ENCODE measurements at places on chromosomes 2 and 18. TPM values are rescaled to one million over a fixed set of nuclear protein-coding genes. Genes with fewer than 3 reads are reported as not detected.

The ALMS1 gene
- 6.5 TPM for total RNA-seq

The CFAP65 gene
- total RNA-seq: not detected

The RIT2 gene
- not detected for total RNA-seq

The TDRD15 gene
- not detected for total RNA-seq

The MPHOSPH10 gene
- 21.0 TPM for total RNA-seq

The POTEE gene
- not detected for total RNA-seq

The SNTG2 gene
- total RNA-seq: 0.73 TPM

The MAL gene
- 5.5 TPM for total RNA-seq

The SYT4 gene
- total RNA-seq: not detected

The CERKL gene
- not detected for total RNA-seq

The ACOXL gene
- total RNA-seq: not detected

The EVA1A gene
- 0.97 TPM for total RNA-seq

The RPRD1A gene
- total RNA-seq: 47.7 TPM

DNA sequence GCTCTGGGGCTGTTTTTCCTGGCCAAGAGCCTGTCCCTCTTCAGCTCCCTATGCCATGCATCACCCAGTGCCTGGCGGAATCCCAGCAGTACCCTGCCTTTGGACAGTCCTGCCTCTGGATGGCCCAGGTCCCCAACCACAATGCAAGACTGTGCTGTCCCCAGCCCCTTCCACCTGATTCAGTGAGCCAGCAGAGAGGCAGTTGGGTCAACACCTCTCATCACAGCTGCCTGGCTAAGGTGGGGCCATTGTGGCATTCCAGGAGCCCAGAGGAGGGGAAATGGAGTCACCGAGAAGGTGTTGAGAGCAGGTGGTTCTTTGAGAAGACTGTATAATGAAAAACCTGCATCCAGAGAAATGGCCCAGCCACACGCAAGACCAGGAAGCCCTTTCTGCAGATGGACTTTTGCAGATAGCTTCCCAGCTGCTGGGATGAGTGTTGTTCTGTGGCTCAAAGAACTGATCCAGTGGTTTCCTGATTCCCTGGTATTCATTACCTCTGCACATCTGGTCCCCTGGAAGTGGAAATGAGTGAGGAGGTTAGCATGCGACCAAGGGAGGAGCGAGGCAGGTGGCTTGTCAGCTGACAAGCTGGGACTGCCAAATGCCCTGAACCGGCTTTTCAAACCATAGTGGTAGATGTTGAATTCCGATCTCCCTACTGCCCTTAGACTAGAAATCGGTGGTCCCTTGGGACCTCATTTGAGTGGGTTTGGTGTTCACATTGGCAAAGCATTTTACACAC is 1.7 kb upstream of the ASPRV1 start:
- no peak for DNase-seq

DNA sequence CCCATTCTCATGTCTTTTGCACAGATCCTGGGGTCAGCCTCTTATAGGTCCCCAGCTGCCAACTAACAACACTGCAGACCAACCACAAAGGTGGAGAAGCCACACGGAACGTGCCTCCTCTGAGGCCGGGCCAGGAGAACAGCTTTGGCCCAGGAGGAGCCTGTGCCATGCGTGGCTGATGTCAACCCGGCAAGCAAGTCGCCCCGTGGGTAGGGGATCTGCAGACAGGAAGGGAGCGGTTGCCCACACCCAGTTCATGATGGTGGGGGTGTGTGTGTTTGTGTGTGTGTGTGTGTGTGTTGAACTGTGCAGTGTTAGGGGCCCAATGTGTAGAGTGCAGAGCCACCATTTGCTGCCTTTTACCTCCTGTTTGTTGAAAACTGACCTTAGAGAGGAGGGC is 2.4 kb upstream of the CLEC4F start:
- no peak for DNase-seq

DNA sequence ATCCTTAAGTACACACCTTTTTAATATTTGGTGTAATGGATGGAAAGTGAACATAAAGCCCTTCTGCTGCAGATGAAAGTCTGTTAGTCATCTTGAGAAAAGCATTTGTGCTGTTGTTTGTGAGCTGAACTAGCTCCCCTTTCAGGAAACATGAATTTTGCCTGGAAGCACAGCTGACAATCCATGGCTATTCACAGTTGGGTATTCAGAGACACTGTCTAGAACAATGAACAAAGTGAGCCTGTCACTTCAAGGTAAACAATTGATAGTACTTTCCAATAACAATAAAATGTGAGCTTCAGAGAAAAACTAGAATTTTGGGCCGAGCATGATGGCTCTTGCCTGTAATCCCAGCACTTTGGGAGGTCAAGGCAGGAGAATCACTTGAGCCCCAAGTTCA is 6.8 kb upstream of the EFHD1 start:
- DNase-seq: no peak

- peak; percentile 69 for DNase-seq
Observed at GRCh38 chr2:137302957-137303356, 537.6 kb downstream of the THSD7B start.

GRCh38 chr18:22391407-22392345 is 26.0 kb downstream of the CTAGE1 start:
- no peak for DNase-seq

GRCh38 chr2:79437433-79438267 is 75.2 kb upstream of the CTNNA2 start:
- no peak for DNase-seq

- DNase-seq: no peak
Observed at GRCh38 chr18:63831080-63831788, 56.0 kb downstream of the SERPINB7 start.

DNA sequence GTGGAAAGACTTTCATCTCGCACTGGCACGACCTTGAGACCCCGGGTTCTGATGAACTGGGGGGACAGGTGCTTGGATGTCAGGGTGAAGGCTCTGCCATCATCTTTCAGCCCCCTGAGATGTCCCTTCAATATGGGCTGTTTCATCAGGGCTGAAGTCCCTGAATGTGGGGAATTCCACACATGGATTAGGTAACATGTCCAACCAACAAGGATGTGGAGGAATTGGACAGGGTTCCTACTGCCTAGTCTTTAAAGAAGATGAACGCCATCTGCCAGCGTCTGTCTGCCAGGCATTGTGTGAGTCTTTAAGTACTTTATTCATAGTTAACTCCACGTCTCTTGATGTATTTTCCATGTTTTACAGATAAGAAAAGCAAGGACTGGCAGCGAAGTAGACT is 5.9 kb upstream of the GRHL1 start:
- DNase-seq: no peak

GRCh38 chr2:241463276-241464135 is 44.9 kb downstream of the STK25 start:
- no peak for DNase-seq

GRCh38 chr2:180196419-180196977 is 189.4 kb upstream of the CWC22 start:
- DNase-seq: no peak

DNA sequence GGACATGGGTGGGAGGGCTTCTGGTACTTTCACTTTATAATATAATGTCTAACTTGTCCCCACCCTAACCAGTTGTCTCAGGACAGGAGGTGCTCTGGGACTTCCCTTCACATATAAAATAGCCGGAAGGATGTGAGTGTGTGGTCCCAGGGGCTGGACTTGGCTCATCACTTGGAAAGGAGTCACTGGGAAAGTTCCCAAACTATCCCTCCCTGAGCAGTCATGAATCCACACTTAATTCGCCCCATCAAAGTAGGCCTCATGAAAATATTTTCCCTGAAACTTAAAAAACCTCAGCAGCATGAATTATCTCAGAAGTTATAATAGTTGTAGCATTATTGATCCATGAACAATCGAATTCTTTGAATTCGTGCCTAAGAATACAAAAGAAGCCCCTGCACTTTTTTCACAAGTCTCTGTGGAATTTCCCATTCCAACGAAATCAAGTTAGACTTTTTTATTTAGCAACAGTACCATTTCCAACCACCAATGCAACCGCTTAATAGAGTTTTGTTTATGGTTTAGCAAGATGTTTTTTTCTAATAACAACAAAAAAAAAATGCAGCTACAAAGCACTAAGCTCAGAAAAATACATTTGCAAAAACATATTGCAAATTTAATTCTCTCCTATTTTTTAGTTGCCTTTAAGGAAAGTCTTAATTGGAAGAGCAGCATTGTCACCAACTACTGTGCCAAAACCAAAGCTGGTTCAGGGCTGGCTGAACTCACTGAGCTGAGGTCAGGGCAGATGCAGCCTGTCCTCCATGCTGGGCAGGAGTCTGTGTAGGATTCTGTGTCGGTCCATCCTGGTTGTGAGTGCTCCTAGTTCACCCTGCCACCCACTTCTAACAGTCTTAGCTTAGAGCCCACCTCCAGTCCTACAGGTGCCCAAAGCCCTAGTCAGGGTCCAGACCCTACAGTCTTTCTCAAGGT is 68.8 kb upstream of the SPTBN1 start:
- DNase-seq: peak; percentile 67

GRCh38 chr2:60926741-60927552 is 45.6 kb downstream of the REL start:
- no peak for DNase-seq

- no peak for DNase-seq
Observed at GRCh38 chr2:112803691-112804521, 19.6 kb upstream of the IL1A start.

DNA sequence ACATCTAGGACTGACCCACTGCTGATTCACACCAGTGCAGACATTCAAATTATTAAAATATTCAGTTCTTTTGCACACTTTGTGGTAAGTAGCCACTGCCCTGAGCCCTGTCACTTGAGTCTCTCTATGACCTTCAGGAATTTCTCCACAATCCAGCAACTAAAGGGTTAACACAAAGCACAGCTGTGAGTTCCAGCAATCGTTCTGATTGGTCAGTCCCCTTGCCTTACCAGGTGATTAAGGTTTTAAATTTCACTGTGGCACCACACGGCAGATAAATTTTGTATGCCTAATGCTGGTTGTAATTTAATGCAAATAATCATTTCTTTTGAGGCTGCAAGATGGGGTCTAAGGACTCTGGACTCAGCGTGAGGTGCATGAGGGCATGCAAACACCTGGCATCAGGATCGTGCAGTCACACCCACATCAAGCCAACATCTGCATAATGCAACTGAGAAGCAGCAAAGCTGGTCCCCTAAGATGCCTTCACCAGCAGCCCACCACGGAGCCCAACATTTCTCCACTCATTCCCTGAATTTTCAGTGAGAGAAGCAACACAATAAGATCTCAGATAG is 36.6 kb downstream of the SLC14A1 start:
- DNase-seq: no peak

- DNase-seq: peak; percentile 37
Observed at GRCh38 chr2:26482211-26483026, 4.5 kb upstream of the OTOF start.

DNA sequence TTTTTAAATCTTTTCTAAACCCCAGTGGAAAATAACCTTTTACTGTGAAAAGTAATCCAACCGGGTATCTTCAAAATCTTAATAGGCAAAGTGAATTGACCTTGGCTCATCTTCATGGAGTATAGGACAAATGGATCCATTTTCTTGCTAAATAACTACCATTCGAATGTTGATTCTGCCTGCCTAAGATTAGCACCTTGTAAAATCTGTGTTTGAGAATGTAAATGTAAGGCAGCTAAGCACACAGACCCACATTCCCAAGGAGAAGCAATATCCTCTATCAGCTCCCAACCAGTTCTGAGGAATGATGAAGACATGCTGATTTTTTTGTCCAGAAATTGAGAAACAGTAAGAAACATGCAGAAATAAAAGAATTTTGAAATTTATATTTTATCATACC is 509.8 kb upstream of the SMIM21 start:
- DNase-seq: no peak

- DNase-seq: no peak
Observed at GRCh38 chr18:6589923-6590322, 139.6 kb upstream of the ARHGAP28 start.

DNA sequence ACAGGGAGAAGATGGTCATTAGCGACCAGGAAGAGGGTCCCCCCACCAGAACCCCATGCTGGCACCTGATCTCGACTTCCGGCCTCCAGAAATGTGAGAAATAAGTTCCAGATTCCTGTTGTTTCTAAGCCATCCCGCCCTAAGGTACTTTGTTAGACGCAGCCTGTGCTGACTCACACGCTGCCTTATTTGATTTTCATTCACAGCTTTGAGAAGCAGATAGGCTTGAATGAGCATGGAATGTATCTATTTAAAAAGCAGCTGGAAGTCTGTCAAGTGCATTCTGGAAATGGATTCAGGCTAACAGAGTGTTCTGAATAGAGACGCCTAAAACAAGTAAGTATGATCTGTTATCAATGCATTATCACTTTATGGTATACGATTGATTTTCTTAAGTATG is 8.3 kb upstream of the IL1R2 start:
- no peak for DNase-seq

DNA sequence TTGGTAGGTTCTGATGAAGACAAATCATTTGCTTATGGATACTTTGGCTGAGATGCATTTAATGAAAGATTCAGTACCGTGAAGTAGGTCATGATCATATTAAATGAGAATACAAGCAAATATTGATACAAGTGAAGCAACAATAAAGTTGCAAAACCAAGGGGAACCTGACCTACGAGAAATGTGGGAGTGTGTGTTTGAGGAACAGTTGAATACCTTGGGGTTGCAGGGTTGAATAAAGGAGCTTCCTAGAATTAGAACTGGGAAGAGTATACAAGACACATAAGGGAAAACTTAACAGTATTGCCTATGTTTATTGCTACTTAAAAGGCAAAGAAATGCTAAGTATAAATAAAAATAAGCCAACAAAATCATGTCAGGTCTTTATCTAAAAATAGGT is 702.9 kb downstream of the ERBB4 start:
- no peak for DNase-seq
